ENCODE measurements at places on chromosomes 3 and 15.

DNA sequence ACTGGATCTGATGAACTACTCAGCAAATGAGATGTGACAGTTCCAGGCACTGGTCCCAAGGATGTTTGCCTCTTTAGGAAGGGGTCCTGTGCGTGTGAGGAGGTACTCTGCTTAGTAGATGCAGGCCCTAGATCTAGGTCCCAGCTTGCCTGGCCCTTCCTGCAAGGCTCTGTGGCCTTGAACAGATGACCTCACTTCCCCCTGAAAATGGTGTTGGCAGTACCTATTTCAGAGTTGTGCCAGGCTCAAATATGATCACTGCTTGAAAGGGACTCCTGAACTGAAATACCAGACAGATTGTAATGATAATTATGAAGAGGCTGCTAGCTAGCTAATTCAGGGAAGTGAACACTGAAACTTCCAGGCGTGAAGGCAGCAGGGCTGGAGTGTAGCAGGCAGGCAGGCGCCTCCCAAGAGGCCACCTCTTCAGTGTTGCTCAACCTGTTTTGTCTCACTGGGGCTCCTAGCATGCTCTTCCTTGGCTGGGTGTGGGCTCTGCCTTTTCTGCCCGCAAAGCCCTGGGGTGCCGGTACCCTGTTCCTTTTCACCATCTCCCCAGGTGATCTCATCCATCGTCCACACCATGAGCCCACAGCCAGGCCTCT is 24.1 kb upstream of the CPNE9 start:
- DNase-seq = no peak

GRCh38 chr3:30686799-30687198 is 80.4 kb downstream of the TGFBR2 start:
- DNase-seq = no peak

- DNase-seq = no peak
These were observed 5.5 kb downstream of the UROC1 start for GRCh38 chr3:126512026-126512425.

DNA sequence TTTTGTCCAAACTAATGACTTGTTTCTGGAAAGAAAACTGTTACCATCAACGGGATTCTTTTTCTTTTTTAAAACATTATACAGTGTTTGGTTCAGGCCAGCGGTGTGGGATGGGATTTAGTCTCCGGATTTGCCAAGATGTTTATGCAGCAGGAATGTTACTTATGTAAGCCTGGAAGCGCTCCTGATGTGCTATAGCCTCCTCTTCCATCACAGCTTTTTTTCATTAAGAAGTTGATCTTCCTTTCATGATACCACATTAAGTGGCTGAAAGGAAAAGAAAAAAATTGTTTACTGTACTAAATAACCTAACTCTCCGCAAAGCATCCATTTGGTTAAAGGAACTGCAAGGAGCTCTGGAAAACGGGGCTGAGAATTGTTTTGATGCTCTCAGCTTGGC is 120.5 kb upstream of the ALDH1A3 start:
- DNase-seq = no peak

DNA sequence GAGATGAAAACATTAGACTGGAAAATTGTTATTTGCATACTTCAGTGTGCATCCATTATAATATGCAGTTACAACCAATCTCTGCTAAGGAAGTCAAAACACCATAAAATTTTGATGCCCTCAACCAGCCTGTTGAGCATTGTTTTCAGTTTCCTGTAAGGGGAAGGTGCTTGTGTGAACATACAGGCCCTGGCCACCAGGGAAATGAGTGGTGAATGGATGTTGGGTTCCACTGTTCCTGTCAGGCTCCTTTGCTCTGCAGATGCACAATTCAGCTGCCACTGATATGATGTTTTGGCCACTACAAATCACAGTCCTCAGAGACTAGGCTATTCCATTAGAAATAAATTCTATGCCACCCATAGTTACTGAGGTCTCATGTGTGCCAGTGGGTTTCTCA is 184.6 kb downstream of the SYNPR start:
- no peak for DNase-seq

DNA sequence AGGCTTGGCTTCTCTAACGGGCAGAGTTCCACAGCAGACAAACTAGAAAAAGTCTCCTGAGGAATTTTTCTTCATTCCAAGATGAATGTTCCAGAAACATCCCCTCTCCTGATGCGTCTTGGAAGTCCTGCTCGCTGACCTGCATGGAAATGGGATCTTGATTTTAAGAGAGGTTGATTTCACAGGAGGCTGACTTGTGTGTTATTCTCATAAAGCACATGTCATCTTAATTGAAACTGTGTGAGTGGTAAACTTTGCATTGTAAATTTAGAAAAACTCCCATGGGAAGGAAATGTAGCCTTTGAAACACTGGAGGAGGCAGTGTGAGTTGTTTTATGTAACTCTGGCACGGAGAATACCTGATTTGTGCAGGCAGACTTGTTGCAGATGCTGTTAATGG is 337.8 kb upstream of the NR2E3 start:
- DNase-seq = no peak

DNA sequence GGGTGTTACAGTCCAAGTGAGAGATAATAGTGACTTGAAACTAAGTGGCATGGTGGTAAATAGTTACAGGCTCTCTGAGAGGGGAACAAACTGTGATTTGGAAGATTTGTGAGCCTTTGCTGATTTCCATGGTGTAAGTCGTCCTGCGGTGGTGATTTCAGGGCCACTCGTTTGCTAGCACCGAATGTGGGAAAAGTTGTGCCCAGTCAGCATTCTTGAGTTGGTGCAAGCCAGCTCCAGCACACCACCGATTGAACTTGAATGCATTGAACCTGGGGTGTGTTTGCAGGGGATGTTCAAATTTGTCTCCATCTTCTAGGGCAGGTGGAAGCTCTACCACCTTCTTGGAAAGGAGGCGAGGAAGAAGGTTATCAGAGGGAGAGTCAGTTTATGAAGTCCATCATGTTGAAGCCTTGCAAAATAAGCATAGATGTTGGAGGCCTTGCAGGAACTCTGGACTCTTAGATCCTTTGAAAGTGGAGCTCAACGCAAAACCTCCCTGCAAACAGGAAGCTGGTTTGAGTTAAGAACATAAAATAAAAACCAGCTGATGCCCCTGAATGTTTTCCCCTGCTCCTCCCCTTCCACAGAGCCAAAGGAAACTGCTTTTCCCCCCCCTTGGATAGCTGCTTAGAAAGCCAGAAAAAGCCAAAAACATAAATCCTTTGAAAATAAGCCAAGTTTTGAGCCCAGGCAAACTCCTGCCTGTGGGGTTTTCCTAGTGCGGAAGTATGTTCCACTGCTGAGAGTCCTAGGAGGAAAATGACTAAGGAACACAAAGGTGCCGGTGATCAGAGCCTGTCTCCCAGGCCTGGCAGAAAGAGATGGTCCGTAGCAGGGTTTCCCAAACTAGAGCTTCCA is 21.9 kb downstream of the MAPKBP1 start:
- DNase-seq = no peak

DNA sequence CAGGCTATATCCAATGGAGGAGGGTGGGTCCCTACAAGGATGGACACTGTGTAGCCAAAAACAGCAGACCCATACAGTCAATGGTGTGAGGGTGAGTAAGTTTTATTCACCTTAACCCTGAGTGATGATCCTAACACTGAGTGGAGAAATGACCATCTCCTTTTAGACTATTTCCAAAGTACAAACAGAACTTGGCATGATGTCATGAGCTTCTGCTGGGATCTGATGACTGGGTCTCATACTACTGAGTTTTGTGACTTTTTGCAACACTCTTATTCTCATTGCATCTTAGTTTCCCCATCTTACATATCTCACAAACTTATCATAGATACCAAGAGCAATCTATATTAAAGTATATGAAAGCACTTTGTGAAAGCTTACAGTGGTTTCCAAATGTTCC is 330.3 kb upstream of the CFAP20DC start:
- no peak for DNase-seq

Data from WERI-Rb-1 (cell line).